ENCODE measurements at places on chromosomes 4 and X.

DNA sequence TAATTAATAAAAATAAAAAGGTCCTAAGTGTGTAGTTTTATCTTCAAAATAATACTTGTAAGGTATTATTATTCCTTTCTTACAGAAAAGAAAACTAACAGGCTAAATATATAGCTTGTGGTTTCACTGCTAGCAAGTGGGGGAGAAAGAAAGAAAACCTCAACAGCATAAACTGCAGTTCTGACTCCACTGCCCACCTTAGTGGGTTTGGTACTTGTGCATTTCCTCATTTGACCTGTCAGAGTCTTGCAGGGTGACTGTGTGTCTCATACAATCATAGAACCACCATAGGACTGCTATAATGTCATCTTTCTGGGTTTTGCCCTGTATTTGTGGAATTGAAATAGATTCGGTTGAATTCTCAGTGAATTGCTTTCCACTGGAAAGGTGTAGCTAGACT lies 94.7 kb upstream of the PUDP start:
- no peak for DNase-seq

DNA sequence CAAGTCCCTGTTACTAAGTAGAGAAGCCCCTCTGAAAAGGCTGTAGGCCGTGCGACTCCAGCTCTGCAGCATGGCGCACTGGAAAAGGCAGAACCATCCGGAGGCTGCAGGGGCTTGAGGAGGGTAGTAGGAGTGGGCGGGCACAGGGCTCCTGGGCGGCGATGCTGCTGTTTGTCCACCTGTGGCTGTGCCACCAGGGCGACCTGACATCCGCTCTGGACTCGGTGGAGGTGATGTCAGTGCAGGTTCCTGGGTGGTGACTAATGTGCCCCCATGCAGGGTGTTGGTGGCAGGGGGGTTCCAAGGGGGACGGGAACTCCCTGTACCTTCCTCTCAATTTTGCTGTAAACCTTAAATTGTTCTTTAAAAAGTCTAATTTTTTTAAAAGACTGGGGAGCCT lies 58.3 kb downstream of the PCGF3 start:
- DNase-seq: no peak

DNA sequence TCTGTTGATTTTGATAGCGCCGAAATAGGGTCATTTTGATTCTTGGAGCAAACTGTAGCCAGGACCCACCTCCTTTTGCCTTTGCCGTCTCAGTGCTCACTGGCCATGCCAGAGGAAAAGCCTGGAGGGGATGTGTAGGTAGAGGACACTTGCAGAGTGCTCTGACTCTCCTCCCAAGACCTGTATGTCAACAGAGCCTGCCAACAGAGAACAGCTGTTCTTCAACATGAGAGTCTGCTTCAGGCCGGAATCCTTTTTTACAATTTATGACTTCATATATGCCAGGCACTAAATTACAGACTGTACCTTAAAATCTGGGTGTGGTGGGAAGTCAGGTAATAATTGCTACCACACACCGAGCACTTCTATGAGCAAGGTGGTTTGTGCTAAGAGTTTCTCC lies 94.2 kb downstream of the KDR start:
- no peak for DNase-seq

DNA sequence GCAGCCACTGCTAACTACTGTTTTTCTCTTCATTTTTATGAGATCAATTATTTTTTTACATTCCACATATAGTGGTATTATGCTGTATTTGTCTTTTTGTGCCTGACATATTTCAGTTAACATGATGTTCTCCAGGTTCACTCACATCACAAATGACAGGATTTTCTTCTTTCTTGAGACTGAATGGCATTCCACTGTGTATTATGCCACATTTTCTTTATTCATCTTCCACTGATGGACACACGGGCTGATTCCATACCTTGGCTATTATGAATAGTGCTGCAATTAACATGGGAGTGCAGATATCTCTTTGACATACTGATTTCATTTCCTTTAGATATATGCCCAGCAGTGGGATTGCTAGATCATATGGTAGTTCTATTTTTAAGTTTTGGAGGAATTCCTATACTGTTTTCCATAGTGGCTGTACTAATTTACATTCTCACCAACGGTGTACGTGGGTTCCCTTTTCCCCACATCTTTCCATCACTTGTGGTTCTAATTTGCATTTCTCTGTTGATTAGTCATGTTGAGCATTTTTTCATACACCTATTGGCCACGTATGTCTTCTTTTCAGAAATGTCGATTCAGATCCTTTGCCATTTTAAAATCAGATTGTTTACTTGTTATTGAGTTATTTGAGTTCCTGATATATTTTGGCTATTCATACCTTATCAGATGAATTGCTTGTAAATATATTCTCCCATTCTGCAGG lies 14.9 kb upstream of the ZCCHC4 start:
- no peak for DNase-seq

GRCh38 chrX:39852491-39852890 lies 245.3 kb downstream of the BCOR start:
- no peak for DNase-seq
